ENCODE measurements at places on chromosomes 7 and 10. TPM values are rescaled to one million over a fixed set of nuclear protein-coding genes. Genes with fewer than 3 reads are reported as not detected.

- no peak overlapping the region for H3K27ac ChIP-seq
- H3K27me3 ChIP-seq, result peaks cover 3% of the 10 kb centered on the region
- DNase-seq, result no peak
- no peaks in the 10 kb centered on the region for H3K4me1 ChIP-seq
Observed at GRCh38 chr7:35555386-35555785, 139.5 kb downstream of the HERPUD2 start.

- no peaks in the 10 kb centered on the region for H3K27me3 ChIP-seq
- DNase-seq, result no peak
- no peak overlapping the region for H3K4me3 ChIP-seq
- peaks cover 2% of the 10 kb centered on the region for H3K36me3 ChIP-seq
- no peaks in the 10 kb centered on the region for H3K4me1 ChIP-seq
Observed at GRCh38 chr10:6470894-6471618, 109.0 kb downstream of the PRKCQ start.

DNA sequence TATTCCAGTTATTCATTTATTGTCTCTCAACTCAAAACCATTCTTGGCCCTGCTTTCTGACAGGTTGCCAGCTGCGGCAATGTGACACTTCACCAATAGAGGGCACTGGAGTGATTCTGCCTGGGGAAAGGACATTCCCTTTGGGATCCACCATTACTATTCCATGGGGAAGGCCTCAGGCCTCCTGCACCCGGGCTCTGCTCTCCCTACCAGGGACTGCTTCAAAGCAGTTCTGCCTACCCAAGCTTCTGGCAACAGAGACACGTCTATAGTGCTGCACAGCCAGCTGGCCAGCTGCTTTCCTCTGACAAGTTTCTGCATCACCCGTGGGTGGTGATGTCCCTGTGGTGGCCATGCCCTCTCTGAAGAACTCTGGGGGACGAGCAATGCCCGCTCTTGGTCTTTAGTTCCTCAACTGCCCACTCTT is 163.8 kb downstream of the ELMO1 start:
- DNase-seq, result peak; percentile 57
- H3K27ac ChIP-seq, result no peak overlapping the region
- no peaks in the 10 kb centered on the region for H3K36me3 ChIP-seq
- no peak overlapping the region for H3K4me3 ChIP-seq
- H3K27me3 ChIP-seq, result no peaks in the 10 kb centered on the region

Gene MUC12
- 0.87 TPM for polyA plus RNA-seq

Gene CDC14C
- not detected for polyA plus RNA-seq

Measured in muscle of leg (tissue), 16 donors.